ENCODE measurements at places on chromosomes 7 and 10. TPM values are rescaled to one million over a fixed set of nuclear protein-coding genes. Genes with fewer than 3 reads are reported as not detected.

The CTAGE15 gene
- not detected for total RNA-seq

The CYP3A4 gene
- total RNA-seq, result not detected

The STARD3NL gene
- total RNA-seq, result 49.3 TPM

The OR2A5 gene
- total RNA-seq, result not detected

The ATP6V0A4 gene
- 0.34 TPM for total RNA-seq

The PNLIP gene
- total RNA-seq, result not detected

The KCND2 gene
- total RNA-seq, result not detected

The TMEM209 gene
- total RNA-seq, result 16.9 TPM

The CRHR2 gene
- not detected for total RNA-seq

The LIPK gene
- total RNA-seq, result not detected

The STRIP2 gene
- 8.0 TPM for total RNA-seq

The ITPRID1 gene
- total RNA-seq, result not detected

The HELLS gene
- 30.5 TPM for total RNA-seq

The PARD3 gene
- total RNA-seq, result 70.7 TPM

The DEPP1 gene
- total RNA-seq, result 1.4 TPM

The DLX6 gene
- total RNA-seq, result not detected

The NDUFB8 gene
- total RNA-seq, result 284 TPM

The UCMA gene
- not detected for total RNA-seq

The BICC1 gene
- total RNA-seq, result 20.5 TPM

The OPALIN gene
- total RNA-seq, result not detected

The SH3PXD2A gene
- 1.6 TPM for total RNA-seq

The VTI1A gene
- 14.0 TPM for total RNA-seq

The HSPA12A gene
- total RNA-seq, result 11.5 TPM

The SRRM3 gene
- total RNA-seq, result 8.7 TPM

The NKX2-3 gene
- not detected for total RNA-seq

The AOC1 gene
- not detected for total RNA-seq

The CFAP69 gene
- total RNA-seq, result 2.2 TPM

Measured in A549 treated with ZK216348 at 1 μM for 4 hours (cell line).